ENCODE measurements at places on chromosomes 1 and 21.

DNA sequence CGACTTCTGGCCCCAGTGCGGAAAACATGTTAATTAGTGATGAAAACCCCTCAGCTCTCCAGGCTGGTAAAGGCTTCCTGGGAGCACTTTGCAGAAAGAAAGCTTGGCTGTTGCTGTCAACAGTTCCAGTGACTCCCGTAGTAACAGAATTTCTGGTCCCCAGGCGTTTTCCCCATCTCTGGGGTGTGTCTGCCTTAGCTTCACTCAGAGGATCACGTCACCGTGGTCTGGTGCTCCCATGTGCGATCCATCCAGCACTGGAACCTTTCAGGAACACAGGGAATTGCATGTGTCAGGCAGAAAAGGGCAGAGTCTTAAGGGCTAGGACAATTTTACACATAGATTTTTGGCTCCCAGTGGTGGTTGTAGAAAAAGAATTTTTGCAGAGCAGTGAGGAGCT, 470.4 kb upstream of the USP24 start:
- no peak for DNase-seq

GRCh38 chr1:221031458-221032203, 152.4 kb downstream of the HLX start:
- no peak for DNase-seq

DNA sequence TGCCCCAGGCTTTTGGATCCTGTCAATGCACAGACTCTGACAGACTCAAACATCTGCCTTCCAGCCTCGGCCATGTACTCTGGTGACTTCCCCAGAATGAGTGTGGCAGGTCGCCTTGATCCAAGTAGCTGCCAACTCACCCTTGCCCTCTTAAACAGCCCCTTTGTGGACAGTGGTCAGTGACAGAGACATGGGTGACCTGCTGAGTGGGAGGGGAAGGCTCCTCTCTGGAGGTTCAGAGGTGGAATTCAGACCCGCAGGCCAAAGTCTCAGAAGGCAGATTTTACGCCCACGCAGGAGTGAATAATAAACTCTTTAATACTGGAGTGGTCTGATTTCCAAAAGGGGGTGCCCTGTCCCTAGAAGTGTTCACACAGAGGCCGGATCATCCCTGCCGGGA, 63.5 kb downstream of the TLR5 start:
- DNase-seq, result no peak

DNA sequence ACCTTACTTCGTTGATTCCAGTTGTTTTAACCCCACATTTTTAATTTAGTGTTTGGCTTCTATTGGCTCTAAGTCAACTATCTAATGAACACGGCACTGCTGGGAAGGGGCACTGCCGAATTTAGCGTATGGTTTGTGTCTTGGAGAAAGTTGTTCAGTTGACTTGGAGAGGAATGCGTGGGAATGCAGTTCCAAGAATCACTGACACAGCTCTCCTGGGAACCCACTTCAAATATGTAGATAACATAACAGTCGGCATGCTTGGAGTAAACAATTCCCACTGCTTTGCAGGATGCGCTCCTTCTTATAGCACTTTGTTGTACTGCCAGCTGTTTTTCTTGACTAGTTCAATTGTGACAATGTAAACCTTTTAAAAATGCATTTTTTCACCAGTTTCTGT, 104.3 kb downstream of the RYR2 start:
- DNase-seq, result no peak

DNA sequence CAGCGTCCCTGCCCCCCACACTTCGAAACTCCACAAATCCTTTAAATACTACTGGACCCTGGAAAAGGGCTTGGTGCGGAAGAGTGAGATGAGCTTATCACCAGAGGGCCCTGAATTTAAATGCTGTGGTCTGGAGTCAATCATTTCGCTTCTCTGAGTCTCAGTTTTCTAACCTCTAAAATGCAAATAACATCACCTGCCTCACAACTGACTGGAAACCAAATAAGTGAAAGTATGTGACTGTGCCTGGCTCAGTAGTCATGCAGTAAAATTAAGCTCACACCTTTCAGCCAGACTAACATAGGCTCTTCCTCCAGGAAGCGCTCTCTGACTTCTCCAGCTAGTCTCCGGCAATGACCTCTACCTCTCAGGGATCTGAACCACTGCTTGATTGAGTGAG, 4.2 kb downstream of the GJA4 start:
- DNase-seq, result no peak

- DNase-seq, result no peak
Measured at GRCh38 chr1:187516874-187517273, 688.1 kb downstream of the PLA2G4A start.

DNA sequence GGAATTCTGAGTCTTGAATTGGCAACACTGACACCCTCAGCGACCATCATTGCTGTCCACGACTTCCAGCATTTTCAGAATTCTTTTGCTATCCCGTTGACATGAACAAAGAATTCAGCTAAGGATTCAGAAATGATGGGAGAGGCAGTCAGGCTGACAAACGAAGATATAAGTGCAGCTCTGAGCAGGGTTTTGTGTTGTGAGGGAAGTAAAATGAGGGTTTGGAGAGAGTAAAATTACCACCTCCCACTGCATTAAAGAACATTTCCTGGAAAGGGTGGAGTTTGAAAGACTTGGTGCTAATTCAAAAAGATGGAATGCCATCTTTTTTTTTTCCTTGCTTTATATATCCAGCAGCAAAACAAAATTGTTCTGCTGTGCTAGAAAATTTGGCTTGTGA, 4.9 kb upstream of the ELK4 start:
- no peak for DNase-seq

DNA sequence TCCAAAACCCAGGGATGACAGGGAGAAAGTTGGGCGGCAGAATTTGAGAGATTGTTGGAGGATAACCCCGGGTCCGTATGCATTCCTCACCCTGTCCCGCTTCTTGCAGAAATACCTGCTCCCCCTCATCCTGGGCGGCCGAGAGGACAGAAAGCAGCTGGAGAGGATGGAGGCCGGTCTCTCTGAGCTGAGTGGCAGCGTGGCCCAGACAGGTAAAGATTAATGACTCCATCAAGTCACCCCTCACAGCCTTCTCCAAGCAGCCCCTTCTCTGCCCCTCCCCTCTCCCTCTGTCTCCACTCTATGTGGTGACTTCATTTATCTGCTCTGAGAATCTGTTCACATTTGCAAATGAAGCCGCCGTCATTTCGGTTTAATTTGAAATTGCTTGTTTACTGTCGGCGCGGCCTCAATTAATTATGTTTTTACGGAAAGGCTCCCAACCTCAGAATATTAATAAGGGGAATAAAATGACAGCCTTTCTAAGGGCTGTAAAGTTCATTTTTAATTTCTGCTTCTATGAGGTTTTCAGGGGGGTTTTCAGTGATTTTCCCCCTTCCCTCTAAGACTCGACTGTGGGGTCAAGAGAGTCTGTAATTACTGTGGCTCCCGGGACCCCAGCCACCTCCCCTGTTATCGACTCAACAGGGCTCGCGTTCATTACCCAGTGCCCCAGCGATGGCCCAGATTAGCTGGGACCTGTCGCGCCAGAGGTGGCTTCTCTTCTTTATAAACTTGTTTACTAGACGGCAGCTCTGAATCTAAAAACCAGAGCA, 148.3 kb downstream of the PEX14 start:
- no peak for DNase-seq

DNA sequence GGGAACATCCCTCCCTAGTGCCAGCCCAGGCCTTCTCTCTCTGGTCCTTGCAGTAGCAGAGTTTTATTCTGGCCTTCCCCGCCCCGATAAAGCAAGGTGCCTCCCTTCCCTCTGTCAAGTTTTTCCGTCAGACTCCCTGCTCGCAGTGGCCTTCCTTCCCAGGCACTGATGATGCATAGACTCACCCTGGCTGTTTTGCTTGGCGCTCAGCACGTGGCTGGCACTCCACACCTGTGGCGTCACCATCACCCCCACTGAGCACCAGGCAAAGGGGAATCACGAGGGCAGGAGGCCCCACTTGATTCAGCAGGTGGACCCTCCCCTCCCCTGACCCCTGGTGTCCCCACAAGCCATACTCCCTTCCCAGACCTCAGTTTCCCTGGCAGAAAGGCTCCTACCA, 7.4 kb downstream of the SLC26A9 start:
- no peak for DNase-seq

DNA sequence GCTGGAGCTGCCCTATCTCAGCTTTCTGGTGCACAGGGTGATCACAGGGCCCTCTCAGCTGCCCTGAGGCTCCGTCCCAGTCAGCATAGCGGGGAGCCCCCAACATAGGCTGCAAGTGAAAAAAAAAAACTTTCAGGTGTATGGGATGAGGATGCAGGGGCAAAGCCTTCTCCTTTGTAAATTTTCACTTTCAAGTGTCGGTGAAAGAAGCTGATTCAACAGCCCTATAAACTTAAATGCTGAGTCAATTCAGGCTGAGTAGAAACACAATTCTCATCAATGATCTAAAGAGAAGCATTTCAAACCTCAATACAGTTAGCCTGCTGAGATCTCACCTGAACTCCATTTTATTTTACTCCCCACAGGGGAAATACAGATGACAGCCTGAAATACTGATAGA, 171.2 kb downstream of the SEC16B start:
- DNase-seq, result no peak

DNA sequence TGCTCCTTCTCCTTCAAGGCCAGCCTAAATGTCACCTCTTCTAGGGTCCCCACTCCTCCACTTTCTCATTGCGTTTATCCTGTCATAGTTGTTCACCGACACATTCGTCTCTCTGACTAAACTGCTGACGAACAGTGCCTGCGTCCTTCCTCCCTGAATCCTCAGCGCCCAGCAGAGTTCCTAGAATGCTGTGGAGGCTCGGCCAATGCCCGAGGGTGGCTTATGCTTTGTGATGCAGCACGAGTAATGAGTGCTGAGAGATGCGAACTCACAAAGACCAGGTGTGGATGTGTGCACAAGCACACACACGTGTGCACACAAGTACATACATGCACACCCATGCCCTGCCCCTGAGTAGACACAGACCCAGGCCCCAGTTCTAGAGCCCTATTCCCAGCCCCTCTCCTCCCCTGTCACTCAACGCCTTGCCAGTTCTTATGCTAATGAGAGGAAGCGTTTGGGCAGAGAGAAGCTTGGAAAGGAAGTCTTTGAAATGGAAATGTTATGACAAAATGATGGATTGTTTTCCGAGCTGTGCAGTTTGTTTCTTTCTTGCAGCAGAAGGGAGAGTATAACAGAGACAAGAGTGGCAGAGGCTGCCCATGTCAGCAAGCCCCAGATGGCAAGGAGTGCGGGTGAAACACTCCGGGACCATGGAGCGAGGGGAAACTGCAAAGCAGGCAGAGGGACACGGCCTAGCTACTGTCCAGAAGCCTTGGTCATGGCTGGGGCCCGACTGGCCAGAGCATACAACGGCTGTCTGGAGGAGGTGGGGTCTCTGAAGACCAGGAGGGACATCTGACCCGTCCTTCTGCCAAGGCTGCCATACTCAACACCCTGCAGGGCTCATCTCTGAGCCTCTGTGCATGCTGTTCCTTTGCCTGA, 24.2 kb downstream of the KCNA10 start:
- no peak for DNase-seq

- DNase-seq, result no peak
Measured at GRCh38 chr21:38486706-38487105, 11.6 kb downstream of the ERG start.

- DNase-seq, result no peak
Measured at GRCh38 chr1:18927082-18927653, 24.8 kb upstream of the ALDH4A1 start.

- DNase-seq, result no peak
Measured at GRCh38 chr1:110243574-110243973, 33.5 kb downstream of the KCNC4 start.

GRCh38 chr1:61268546-61269240, 186.3 kb downstream of the NFIA start:
- no peak for DNase-seq

GRCh38 chr1:94596260-94596659, 54.7 kb upstream of the F3 start:
- no peak for DNase-seq

DNA sequence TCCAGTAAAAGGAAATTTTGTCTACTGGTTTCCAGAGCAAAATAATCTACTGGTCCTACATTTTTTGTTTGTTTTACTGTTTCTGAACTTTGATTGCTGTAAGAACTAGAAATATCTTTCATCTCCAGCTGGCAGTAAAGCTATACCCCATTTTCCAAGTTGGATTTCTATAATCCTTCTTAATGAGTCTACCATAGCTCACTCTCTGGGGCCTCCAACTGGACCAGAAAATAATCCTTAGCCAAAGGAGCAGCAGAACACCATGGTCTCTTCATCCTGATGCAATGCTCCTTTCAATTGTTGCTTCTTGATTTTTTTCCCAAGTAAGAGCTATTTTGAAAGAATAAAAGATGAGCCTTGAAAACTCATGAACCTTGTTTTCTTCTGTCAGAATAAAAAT, 110.0 kb upstream of the COL11A1 start:
- no peak for DNase-seq

- DNase-seq, result no peak
Measured at GRCh38 chr1:218874313-218874712, 299.4 kb upstream of the LYPLAL1 start.

DNA sequence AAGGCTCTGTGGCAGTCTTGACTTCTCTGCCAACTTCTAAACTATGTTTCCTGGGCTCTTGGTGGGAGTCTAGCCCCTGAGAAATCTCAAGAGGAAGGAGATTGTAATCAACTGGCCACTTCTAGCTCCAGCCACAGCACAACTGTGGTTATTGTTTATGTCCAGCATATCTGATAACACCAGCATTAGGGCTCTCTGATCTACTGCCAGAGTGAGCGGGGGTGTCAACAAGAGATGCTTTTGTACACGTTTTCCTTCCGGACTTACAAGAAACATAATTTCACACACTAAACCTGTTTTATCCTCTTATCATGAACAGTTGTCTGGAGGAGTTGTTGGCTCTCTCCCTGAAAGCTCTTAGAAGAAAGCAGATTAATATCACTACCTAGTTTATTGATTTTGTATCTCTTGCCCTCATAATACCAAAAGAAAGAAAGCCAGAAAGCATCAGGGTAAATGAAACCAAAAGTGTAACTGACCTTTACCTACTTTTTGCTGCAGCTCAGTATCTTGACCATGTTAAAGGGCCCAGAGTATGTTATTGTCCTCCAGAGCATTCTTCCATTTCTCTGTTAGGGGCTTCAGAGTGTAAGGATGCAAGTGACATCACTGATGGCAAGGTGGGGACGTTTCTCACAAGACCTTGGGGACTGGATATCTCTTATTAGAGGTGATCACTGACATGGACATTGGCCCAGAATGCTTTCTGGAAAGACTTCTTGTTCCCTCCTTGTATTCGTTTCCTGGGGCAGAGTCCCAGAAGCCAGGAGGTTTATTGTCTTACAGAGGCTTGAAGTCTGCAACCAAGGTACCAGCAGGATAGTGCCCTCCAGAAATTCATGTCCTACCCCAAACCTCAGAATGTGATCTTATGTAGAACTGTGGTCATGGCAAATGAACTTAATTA, 9.6 kb upstream of the SH2D1B start:
- DNase-seq, result no peak

DNA sequence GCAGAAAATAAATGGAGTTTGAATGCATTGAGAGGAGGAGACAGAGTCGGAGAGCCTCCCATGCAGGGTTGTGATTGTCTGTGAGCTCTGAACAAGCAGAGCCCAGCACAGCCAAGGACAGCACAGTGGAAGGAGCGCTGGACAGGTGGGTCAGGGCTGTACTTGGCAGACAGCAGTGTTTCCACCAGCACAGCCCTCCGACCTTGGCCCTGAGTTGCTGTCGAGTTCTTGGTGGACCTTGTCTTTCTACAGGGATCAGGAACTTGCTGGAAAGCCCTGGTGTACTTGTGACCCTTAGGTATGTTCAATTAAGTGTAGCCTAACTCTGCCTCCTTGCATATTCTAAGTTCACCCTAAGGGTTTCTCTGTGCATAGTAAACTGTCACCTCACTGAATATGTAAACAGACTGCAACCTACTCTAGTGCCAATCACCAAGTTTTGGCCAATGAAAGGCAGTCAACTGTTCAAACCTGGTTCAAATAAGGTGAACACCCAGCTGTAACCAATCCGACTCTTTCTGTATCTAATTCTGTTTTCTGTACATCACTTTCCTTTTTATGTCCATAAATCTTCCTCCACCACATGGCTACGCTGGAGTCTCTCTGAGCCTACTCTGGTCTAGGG, 86.6 kb upstream of the SLC25A33 start:
- DNase-seq, result no peak
